ENCODE measurements at places on chromosomes 6 and 20. TPM values are rescaled to one million over a fixed set of nuclear protein-coding genes. Genes with fewer than 3 reads are reported as not detected.

CAP2 gene
- total RNA-seq, result 3.3 TPM

NTSR1 gene
- total RNA-seq, result 0.46 TPM

CPXM1 gene
- 5.1 TPM for total RNA-seq

SASH1 gene
- 114 TPM for total RNA-seq

ALDH5A1 gene
- 11.2 TPM for total RNA-seq

CDH22 gene
- total RNA-seq, result 0.06 TPM

PPP1R14C gene
- 68.4 TPM for total RNA-seq

PLN gene
- 8.0 TPM for total RNA-seq

KCTD20 gene
- 56.7 TPM for total RNA-seq

HDGFL1 gene
- total RNA-seq, result not detected

CST7 gene
- total RNA-seq, result 4.7 TPM

IYD gene
- 0.77 TPM for total RNA-seq

KIAA1755 gene
- 2.0 TPM for total RNA-seq

TENT5A gene
- 29.8 TPM for total RNA-seq

PSORS1C2 gene
- not detected for total RNA-seq

NOX3 gene
- not detected for total RNA-seq

ZNF184 gene
- 11.9 TPM for total RNA-seq

TCP1 gene
- total RNA-seq, result 129 TPM

GSTA4 gene
- total RNA-seq, result 63.9 TPM

C6orf15 gene
- not detected for total RNA-seq

STMND1 gene
- total RNA-seq, result 11.0 TPM

CD24 gene
- 155 TPM for total RNA-seq

BLOC1S5 gene
- 8.6 TPM for total RNA-seq

CEP43 gene
- 12.0 TPM for total RNA-seq

RIPK1 gene
- total RNA-seq, result 24.1 TPM

CALHM4 gene
- not detected for total RNA-seq

MATN4 gene
- total RNA-seq, result 0.46 TPM

RRAGD gene
- 12.7 TPM for total RNA-seq

WFDC2 gene
- total RNA-seq, result 499 TPM

WFDC10B gene
- total RNA-seq, result not detected

AVP gene
- not detected for total RNA-seq

PPP1R3D gene
- 7.4 TPM for total RNA-seq

MOG gene
- not detected for total RNA-seq

TTBK1 gene
- 0.31 TPM for total RNA-seq

MCHR2 gene
- not detected for total RNA-seq

PANK2 gene
- total RNA-seq, result 39.6 TPM
